ENCODE measurements at places on chromosomes 5 and 9.

DNA sequence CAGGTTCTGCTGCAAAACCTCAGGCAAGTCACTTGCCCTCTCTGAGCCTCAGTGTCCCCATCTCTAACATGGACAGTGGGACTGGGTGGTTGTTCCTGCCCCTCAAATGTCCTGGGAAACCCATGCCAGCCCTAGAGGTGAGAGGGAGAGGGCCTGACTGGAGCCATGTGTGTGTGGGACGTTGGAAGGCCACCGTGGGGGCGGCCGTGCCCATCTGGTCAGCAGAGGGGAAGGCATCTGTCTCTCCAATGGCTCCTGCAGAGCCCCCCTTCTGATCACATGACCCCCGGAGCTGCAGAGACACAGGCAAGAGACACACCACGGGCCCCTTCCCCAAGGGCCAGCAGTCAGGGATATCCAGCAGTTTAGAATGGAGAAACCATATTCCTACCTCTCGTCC lies 1.7 kb downstream of the DNM1 start:
- no peak for DNase-seq

DNA sequence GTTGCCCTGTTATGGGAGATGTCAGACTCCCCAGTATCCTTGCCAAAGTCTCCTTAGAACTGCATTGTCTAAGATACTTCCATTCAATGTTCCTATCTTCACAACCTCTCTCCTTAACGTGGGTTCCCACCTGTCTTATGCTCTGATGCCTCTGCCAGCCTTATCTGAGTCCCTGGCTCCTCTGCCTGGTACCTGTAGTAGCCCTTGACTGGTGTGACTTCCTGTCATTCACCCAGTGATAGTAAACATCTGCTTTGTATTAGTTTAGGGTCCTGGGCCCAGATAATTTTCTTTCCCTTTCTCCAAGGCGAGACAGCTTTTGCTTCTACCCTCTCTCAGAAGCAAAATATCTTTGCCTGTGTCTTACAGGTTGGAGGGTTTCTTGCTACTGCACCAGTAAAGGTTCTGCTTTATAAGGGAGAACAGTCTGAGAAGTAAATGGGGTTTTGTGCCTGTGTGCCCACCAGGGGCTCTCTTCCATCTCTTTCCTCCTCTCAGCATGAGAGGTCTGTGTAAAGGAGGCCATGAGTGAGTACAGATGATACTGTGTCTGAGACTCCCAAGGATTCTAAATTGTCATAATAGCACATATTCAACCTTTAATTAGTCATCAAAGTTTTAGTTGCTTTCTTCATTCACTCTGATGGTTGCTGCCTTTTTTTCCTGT lies 220.8 kb downstream of the PRR16 start:
- DNase-seq = no peak

GRCh38 chr5:96483878-96484277 lies 50.8 kb upstream of the PCSK1 start:
- no peak for DNase-seq

DNA sequence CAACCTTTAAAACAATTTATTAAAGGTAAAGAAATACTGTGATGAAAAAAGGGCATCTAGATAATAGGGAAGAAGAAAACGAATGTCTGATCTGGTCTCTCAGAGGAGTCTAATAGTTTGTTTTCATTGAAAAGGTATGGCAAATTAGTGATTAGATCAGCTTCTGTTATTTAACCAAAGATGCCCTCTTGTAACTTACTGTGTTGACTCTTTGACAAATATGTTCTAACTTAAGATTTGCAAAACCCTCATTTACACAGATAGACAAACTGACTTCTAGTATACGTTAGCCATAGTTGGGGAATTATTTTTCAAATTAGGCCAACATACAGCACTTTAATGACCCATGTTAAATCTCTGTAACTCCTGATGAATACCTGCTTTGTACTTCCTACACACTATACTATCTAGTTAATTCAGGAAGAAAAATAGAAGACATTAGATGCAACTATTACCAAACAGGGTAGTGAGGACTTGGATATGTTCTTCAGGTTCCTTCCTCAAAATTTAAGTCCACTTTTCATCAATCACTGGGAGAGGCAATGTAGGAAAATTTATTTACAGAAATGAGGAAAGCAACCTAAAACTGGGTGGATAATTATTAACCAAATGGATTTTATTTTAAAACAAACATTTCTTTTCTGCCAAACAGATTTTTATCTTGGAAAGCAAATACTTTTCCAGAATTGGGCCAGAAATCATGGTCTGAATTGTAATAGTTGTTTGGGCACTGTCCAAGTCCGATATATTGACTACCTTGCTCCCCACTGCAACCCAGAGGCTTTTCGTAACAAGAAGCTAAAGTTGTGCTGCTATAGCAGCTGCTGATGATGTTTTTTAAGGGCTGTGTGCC lies 66.4 kb upstream of the PPP2R2B start:
- no peak for DNase-seq

- no peak for DNase-seq
Measured at GRCh38 chr5:135379046-135379654, 19.9 kb downstream of the MACROH2A1 start.

GRCh38 chr5:110634475-110634874 lies 92.0 kb downstream of the TMEM232 start:
- no peak for DNase-seq

GRCh38 chr5:105917189-105917588 lies 1753.5 kb downstream of the EFNA5 start:
- no peak for DNase-seq

All from muscle of back (tissue), 13 donors.